Left lung (tissue), 14 donors: ENCODE measurements at places on chromosomes 6 and 20. TPM values are rescaled to one million over a fixed set of nuclear protein-coding genes. Genes with fewer than 3 reads are reported as not detected.

ZSCAN23 gene
- total RNA-seq: 1.2 TPM

FERMT1 gene
- total RNA-seq: 7.2 TPM

COL12A1 gene
- 74.3 TPM for total RNA-seq

IP6K3 gene
- total RNA-seq: 0.87 TPM

SLC22A23 gene
- total RNA-seq: 25.7 TPM

GABBR1 gene
- total RNA-seq: 25.0 TPM

IL17A gene
- not detected for total RNA-seq

CFAP61 gene
- total RNA-seq: 4.0 TPM

RSPO3 gene
- 12.9 TPM for total RNA-seq

SLC44A4 gene
- 37.5 TPM for total RNA-seq

NRSN1 gene
- not detected for total RNA-seq

PPP1R3D gene
- total RNA-seq: 7.3 TPM

HRH3 gene
- not detected for total RNA-seq

NAA20 gene
- 60.1 TPM for total RNA-seq

TINAG gene
- total RNA-seq: not detected

JARID2 gene
- 10.2 TPM for total RNA-seq

KHDC1L gene
- total RNA-seq: not detected

LPA gene
- not detected for total RNA-seq
